Thoracic aorta (tissue), 2 donors: ENCODE measurements at places on chromosomes 1 and 21. TPM values are rescaled to one million over a fixed set of nuclear protein-coding genes. Genes with fewer than 3 reads are reported as not detected.

GRCh38 chr1:194295685-194296084, 1109.3 kb upstream of the B3GALT2 start:
- DNase-seq, result no peak

DNA sequence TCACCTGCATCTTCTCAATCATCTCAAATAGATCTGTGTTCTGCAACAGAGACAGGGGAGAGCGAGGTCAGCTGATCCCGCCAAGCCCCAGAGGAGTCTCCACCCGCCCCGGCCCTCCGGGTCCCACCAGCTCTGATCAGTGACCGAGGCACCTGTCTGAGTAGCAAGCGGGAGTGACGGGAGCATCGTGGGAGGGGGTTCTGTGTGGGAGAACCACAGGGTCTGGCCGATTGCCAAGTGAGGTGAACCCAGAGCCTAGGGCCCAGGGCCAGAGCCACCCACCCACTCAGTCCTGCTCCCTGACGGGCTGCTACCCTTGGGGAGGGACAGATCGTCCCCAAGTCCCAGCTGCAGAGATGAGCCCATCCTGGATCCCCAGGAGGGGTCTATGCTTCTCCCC, 49.1 kb downstream of the RAP1GAP start:
- DNase-seq, result no peak

DNA sequence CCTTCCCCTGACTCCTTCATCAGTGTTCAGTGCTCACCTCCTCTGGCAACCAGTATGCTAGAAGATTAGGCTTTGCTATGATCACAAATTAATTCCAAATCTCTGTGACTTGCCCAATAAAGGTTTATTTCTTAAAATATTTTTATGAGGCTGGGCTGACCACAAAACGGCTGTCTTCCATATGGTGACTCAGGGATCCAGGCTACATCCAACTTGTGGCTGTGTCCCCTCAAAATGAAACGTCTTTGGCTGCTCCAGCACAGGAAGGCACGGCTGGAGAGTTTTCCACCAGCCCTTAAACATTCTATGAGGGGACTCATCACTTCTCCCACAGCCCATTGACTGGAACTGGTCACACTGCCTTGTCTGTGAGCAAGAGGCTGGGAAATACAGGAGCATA, 131.5 kb downstream of the HUNK start:
- DNase-seq, result no peak

C1QTNF12 gene
- total RNA-seq, result 12.5 TPM

GRCh38 chr1:6509220-6509918, 17.9 kb upstream of the PLEKHG5 start:
- DNase-seq, result no peak

GRCh38 chr21:26923986-26924385, 42.9 kb downstream of the ADAMTS5 start:
- DNase-seq, result no peak

DNA sequence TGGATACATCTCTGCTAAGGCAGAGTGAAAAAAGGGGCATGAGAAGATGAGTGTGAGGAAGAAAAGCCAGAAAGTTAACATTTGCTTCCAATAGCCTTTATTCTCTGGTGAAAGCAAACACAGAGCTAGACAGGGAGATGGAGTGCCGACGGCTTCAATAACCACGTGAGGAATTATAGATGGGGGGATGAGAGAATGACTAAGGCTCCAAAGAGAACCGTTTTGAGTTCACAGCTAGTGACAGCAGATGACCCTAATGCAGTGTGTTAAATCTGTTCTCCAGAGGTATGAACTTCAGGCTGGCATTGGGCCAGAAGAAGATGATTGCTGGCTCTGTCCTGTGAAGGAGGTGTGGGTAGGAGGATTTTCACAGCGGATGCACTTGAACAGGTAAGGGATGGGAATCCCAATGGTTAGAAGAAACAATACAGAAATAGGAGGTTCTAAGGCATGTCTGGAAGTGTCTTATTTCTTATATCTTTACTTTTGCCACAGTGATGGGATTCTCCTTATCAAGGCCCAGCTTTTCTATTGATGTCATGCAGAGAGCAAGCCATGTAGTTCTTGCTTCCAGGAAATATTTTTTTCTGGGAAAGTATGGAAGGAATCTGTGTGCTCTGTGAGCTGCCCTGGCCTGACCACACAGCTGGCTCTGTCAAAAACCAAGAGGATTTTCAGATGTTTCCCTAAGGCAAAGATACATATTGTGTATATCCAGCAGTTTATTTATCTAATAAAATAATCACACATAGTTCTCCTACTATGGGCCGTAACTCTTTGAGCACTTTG, 573.8 kb downstream of the LTN1 start:
- DNase-seq, result no peak

DNA sequence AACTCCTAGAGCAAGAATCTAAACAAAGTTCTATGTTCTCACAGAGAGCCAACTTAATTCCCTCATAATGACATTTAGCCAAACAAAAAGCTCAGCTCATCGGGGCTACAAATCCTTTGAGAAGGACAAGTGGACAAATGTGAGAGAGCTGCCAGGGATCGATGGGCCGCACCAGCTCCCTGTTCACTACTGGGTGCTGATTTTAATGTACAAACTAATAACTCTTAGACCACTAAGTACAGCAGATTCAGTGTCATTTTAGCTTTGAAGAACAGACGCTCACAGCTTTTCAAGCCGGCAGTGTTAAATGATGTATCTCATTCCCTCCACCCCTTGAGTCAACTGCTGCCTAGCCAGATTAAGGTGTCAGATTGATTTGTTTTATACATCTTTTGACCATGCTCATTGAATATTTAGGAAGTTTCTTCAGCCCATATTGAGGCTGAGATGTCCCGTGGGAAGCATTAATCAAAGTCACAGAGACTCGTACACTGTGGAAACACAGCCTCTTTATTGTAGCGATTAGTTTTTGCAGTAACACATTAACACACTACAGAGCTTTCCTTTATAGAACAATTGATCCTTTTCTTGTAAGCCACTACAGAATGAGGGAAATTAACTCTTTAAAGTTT, 21.1 kb downstream of the PROX1 start:
- no peak for DNase-seq

NGF gene
- 21.8 TPM for total RNA-seq

DNA sequence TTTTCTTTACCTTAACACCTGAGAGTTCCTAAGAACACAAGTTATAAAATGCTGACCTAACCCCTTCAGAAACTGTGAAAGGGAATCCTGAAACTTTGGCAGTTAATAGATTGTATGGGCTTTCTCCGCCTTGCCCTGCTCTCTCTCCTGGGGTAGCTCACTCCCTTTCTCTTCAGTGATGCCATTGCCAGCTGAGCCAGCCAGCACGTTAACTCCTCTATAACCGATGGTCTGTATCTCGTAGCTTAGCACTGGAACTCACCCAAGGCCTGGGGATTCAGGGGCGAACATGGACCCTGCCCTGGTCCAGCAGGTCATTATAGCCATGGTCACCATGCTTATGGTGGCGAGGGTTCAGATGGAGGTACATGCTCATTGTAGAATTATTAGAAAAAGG, 40.7 kb downstream of the TRAPPC10 start:
- DNase-seq, result no peak

GRCh38 chr1:51714374-51715019, 97.6 kb downstream of the OSBPL9 start:
- DNase-seq, result no peak

DNA sequence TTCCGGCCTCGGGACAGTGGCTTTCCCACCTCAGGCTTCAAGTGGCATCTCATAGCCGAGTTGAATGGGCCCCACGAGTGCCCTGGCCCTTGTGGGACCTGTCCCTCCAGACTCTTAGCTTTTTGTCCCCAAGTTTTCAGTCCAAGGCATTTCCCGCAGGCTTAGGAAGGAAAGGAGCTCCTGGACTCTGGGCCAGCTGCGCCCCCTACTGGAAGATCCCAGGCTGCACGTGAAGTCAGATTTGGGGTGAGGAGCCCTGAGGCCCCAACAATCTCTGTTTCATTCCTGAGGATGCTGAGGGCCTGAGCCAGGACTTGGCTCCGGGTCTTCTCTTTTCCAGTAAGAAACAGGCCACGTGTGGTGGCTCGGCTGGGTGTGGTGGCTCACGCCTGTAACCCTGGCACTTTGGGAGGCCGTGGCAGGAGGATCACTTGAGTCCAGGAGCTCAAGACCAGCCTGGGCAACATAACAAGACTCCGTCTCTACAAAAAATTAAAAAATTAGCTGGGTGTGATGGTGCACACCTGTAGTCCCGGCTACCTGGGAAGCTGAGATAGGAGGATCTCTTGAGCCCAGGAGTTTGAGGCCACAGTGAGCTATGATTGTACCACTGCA, 67.4 kb downstream of the ARHGEF10L start:
- no peak for DNase-seq

DNA sequence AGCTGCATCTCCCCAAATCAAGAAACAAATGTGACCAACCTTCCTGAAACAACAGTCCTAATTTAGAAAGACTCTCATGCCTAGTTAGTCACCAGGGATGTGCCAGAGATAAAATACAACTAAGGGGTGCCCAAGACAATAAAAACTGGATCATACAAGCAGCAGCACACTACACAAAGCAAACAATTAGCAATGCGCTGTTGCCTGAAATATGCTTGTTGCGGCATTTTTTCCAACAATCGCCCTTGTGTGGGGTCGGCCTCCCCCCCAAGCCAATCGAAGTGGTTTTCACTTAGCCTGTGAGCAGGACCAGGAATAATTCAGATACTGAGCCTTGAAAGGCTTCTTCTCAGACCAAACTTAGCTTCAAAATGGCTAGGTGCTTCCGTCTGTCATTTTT, 1.4 kb upstream of the STMN1 start:
- DNase-seq, result no peak

GRCh38 chr1:4021136-4021973, 121.3 kb upstream of the C1orf174 start:
- DNase-seq, result no peak
